ENCODE measurements at places on chromosomes 7 and 10.

DNA sequence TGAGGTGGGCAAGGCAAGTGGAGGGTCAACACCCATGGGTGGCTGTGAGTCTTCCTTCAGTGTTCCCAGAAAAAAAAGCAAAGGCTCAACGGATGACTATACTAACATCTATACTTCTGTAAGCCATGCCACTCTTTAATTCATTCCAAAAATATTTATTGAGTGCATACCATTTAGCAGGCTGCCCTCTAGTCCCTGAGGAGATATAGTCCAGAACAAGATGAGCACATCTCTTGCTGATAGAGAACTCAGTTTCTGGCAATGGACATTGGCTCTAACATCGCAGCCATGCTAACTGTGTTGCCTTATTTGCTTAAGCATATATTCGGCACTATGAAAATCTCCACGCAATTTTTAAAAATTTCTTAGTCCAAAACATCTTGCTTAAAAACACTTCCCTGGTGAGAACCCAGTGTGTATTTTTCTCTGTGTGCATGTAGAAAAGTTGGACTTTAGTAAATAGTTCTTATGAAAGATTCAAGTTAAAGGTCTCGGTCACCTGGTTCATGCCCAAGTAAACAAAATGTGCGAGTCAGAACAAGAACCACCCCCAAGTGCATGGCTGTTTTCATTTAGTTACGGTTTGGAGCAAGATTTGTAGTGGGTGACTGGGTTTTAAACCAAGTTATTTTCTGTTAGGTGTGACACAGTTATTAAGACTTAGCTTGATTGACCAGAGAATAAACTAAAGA, 69.8 kb downstream of the MET start:
- no peak for DNase-seq
- no peaks in the 10 kb centered on the region for H3K27me3 ChIP-seq
- H3K36me3 ChIP-seq = no peaks in the 10 kb centered on the region

DNA sequence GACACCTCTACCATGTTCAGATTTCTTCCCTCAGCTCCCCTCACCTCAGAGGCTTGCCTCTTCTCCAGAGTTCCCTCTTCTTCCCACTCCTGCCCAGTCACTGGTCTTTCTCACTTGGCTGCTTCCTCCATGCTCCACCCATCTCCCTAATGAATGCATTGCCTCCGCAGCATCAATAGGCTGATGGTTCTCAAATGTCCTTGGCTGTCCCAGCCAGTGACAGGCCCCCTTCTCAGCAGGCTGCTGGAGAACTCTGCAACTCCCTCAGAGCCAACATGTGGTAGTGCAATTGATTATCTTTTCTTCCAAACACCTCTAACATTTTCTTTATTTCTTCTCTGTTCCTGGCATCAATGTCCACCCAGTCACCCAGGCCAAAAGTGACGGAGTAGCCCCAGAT, 218.2 kb downstream of the RELN start:
- DNase-seq = no peak
- no peaks in the 10 kb centered on the region for H3K36me3 ChIP-seq
- H3K27me3 ChIP-seq = no peaks in the 10 kb centered on the region
- no peaks in the 10 kb centered on the region for H3K4me1 ChIP-seq
- no peak overlapping the region for H3K27ac ChIP-seq

- DNase-seq = no peak
- H3K27ac ChIP-seq = no peak overlapping the region
- H3K4me3 ChIP-seq = no peak overlapping the region
- H3K27me3 ChIP-seq = no peaks in the 10 kb centered on the region
- peaks cover 6% of the 10 kb centered on the region for H3K4me1 ChIP-seq
These were observed 51.0 kb downstream of the SKAP2 start for GRCh38 chr7:26813432-26813831.

DNA sequence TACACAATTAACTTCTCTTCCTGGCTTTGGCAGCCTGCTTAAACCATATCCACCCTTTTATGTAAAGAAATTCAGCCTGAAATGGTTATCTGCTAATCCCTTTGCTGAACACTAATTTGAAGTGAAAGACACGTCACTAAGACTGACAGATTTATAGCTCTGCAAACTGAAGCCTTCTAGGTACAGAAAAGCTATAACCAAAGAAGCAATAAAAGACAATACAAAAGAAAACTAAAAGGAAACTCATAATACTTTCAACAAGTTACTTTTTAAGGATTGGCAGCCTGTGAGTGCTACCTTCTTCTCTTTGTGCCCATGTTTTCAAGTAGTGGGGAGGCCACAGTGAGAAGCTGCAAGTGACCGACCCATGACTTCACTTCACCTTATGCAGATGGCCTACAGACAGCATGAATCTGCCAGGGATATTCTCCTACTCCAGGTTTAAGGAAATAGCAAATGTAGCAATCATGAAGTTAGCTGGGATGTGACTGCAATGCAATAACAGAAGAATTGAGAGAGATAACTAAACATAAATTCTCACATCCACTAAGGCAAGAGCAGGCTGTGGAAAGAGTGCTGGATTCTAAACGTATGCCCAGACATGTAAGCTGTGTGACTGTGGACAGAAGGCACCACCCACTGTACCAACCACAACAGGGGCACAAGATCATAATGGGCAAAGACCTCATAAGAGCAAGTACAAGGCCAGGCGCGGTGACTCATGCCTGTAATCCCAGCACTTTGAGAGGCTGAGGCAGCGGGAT, 10.7 kb upstream of the SPOCK2 start:
- H3K27me3 ChIP-seq = no peaks in the 10 kb centered on the region
- H3K27ac ChIP-seq = no peak overlapping the region
- H3K4me1 ChIP-seq = no peaks in the 10 kb centered on the region
- DNase-seq = no peak
- peaks cover 9% of the 10 kb centered on the region for H3K36me3 ChIP-seq
- H3K4me3 ChIP-seq = no peak overlapping the region

GRCh38 chr7:41134300-41135255, 568.3 kb downstream of the INHBA start:
- no peaks in the 10 kb centered on the region for H3K36me3 ChIP-seq
- DNase-seq = no peak
- H3K4me3 ChIP-seq = no peak overlapping the region
- H3K27me3 ChIP-seq = no peaks in the 10 kb centered on the region

GRCh38 chr7:157704365-157704764, 367.6 kb downstream of the DNAJB6 start:
- peak; percentile 21 for DNase-seq
- peaks cover 64% of the 10 kb centered on the region for H3K27me3 ChIP-seq
- no peak overlapping the region for H3K27ac ChIP-seq
- no peaks in the 10 kb centered on the region for H3K36me3 ChIP-seq
- no peak overlapping the region for H3K4me3 ChIP-seq

GRCh38 chr10:75568450-75569130, 137.2 kb downstream of the LRMDA start:
- no peak overlapping the region for H3K4me3 ChIP-seq
- H3K27me3 ChIP-seq = no peaks in the 10 kb centered on the region
- H3K27ac ChIP-seq = no peak overlapping the region
- DNase-seq = no peak
- H3K36me3 ChIP-seq = no peaks in the 10 kb centered on the region

DNA sequence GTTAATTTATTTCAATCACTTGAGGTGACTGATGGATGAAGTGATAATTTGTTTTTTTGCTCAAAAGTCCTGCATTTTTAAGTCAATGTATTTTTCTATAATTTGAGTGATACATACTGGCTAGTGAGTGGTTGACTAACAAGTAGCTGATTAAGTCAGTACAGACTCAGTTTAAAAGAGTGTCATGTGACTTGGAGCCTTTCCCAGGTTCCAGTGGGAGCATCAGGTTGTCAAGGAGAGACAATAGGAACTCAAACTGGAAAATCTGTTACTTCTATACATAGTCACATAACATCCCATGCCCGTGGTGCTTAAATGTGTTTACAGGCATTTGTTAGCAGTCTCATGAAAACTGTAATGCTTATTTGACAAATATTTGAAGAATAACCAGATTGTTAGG, 154.7 kb downstream of the ANK3 start:
- no peaks in the 10 kb centered on the region for H3K27me3 ChIP-seq
- no peak for DNase-seq
- H3K36me3 ChIP-seq = no peaks in the 10 kb centered on the region
- no peak overlapping the region for H3K4me3 ChIP-seq

GRCh38 chr10:93199191-93199751, 125.6 kb downstream of the CYP26A1 start:
- peak overlapping the region; percentile 21 for H3K4me3 ChIP-seq
- peak; percentile 86 for DNase-seq
- no peaks in the 10 kb centered on the region for H3K27me3 ChIP-seq
- peaks cover 13% of the 10 kb centered on the region for H3K4me1 ChIP-seq
- H3K27ac ChIP-seq = no peak overlapping the region

GRCh38 chr10:129021594-129022304, 445.3 kb upstream of the MGMT start:
- no peaks in the 10 kb centered on the region for H3K4me1 ChIP-seq
- H3K36me3 ChIP-seq = no peaks in the 10 kb centered on the region
- no peak for DNase-seq
- no peak overlapping the region for H3K4me3 ChIP-seq
- H3K27ac ChIP-seq = peak overlapping the region; percentile 45
- no peaks in the 10 kb centered on the region for H3K27me3 ChIP-seq

GRCh38 chr7:28792858-28793257, 165.3 kb downstream of the TRIL start:
- H3K27ac ChIP-seq = no peak overlapping the region
- no peak for DNase-seq
- no peak overlapping the region for H3K4me3 ChIP-seq
- no peaks in the 10 kb centered on the region for H3K27me3 ChIP-seq
- H3K36me3 ChIP-seq = no peaks in the 10 kb centered on the region

- no peak overlapping the region for H3K4me3 ChIP-seq
- H3K4me1 ChIP-seq = peaks cover under 1% of the 10 kb centered on the region
- H3K36me3 ChIP-seq = no peaks in the 10 kb centered on the region
These were observed 81.5 kb upstream of the SYPL1 start for GRCh38 chr7:106193661-106194060.

DNA sequence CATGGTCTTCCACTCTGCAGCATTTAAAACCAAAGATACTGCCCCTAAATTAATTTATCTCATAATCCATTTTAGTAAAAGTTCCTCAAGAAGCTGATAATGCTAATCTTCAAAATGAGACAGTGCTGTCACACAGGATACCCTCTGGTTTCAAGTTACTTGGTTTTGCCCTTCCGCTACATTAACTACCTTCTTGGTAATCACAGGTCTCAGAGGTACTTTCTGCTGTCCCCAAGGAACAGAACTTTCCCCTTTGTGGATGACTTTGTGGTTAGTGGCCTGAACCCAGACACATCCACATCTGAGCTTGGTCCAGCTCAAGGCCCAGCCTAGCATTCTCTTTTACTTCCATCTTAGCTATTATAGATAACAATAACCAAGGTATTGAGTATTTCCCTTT, 88.8 kb upstream of the TMEM26 start:
- no peaks in the 10 kb centered on the region for H3K36me3 ChIP-seq
- H3K4me1 ChIP-seq = no peaks in the 10 kb centered on the region
- H3K27ac ChIP-seq = no peak overlapping the region
- no peak for DNase-seq

DNA sequence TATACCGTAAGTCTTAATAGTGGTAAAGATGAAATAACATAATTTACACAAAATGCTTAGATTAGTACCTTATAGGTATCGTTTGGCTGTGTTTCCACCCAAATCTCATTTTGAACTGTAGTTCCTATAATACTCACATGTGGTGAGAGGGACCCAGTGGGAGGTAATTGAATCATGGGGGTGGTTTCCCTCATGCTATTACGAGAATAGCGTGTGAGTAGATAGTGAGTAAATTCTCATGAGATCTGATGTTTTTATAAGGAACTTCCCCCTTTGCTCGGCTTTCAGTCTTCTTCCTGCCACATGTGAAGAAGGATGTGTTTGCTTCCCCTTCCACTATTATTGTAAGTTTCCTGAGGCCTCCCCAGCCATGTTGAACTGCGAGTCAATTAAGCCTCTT, 426.3 kb upstream of the POT1 start:
- H3K27ac ChIP-seq = no peak overlapping the region
- no peak overlapping the region for H3K4me3 ChIP-seq
- no peak for DNase-seq
- no peaks in the 10 kb centered on the region for H3K4me1 ChIP-seq
- no peaks in the 10 kb centered on the region for H3K27me3 ChIP-seq

- H3K36me3 ChIP-seq = no peaks in the 10 kb centered on the region
- no peak overlapping the region for H3K4me3 ChIP-seq
- no peak overlapping the region for H3K27ac ChIP-seq
- no peaks in the 10 kb centered on the region for H3K27me3 ChIP-seq
- no peak for DNase-seq
- H3K4me1 ChIP-seq = no peaks in the 10 kb centered on the region
These were observed 17.5 kb downstream of the CTNNA3 start for GRCh38 chr10:67678335-67678974.

GRCh38 chr10:72658696-72659400, 33.0 kb upstream of the MICU1 start:
- H3K4me1 ChIP-seq = no peaks in the 10 kb centered on the region
- no peak overlapping the region for H3K4me3 ChIP-seq
- no peak for DNase-seq
- no peaks in the 10 kb centered on the region for H3K27me3 ChIP-seq
- H3K36me3 ChIP-seq = no peaks in the 10 kb centered on the region

DNA sequence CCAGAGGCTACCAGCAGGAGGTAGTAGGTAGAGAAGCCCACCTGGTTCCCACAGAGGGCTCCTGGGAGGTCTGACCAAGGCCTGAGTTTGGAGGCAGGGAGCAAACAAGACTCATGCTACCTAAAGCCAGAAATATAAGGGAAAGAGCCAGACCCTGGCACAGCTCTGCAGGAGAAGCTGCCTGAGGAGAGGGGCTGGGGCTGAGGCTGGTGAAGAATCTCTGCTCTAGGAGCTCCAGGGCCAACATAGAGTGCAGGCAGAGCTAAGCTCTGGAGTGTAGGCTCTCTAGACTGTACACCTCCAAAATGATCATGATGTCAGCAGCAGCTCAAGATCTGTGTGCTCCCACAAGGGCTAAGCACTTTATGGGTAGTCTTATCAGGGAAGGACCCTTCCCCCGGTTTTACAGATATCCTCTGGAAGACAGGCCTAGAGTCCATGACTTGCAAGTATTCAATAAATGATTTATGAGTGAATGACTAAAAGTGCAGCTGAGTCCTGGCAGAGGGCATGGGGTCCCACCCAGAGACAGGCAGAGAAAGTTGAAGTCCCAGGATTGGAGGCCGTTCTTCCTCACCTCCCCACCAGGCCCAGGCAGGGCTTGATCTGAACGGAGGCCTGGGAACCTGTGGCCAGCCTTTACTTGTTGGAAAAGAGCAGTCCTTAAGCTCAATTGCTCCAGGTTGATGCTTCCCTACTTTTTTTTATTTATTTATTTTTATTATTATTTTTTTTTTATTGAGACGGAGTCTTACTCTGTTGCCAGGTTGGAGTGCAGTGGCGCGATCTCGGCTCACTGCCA, 71.5 kb upstream of the LRRC4 start:
- DNase-seq = no peak
- H3K4me1 ChIP-seq = peaks cover 15% of the 10 kb centered on the region
- no peak overlapping the region for H3K27ac ChIP-seq
- no peaks in the 10 kb centered on the region for H3K36me3 ChIP-seq

DNA sequence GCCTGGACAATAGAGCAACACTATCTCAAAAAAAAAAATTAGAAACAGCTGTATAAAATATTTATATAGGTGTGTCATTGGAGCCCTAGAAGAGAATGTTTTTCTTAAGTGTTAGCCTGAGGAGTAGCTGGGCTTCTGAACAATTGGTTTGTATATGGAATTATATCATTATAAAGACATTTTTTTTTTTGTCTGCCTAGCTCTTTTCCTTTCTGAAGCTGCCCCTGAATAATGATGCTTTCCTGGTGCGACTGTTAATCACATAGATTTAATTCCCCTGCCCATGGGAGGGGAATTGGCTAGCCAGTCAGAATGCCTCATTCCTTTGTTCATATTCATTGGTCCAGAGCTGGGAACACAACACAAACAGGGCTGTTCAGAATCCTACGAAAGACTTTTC, 13.9 kb upstream of the ABCC2 start:
- H3K27me3 ChIP-seq = no peaks in the 10 kb centered on the region
- H3K27ac ChIP-seq = no peak overlapping the region
- DNase-seq = no peak
- H3K4me3 ChIP-seq = no peak overlapping the region

Data from sigmoid colon (tissue), 7 donors.